ENCODE measurements at places on chromosomes 12 and 14.
A peak's percentile ranks its signal among the peaks of the same experiment; 100 is the strongest.

DNA sequence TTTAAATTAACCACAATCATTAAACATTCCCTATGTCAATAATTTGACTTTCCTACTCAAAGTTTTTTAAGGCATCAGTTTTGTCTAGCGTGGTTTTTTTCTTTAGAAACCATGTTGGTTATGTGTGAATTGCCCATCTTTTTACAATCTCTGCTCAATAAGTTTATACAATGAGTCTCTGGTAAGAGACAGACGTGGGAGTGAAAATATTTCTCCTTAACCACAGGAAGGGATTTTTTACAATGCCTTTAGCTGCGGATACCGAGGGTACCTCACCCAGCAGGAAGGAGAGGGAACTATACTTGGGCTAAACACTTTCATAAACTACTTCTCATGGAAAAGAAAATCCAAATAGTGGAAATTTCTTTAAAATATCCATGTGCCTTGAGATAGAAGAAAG is 191.4 kb upstream of the BCL2L14 start:
- peak; percentile 55 for DNase-seq

GRCh38 chr12:19644571-19644970 is 205.3 kb downstream of the AEBP2 start:
- DNase-seq: no peak

GRCh38 chr12:93144109-93144508 is 215.0 kb upstream of the EEA1 start:
- DNase-seq: no peak

DNA sequence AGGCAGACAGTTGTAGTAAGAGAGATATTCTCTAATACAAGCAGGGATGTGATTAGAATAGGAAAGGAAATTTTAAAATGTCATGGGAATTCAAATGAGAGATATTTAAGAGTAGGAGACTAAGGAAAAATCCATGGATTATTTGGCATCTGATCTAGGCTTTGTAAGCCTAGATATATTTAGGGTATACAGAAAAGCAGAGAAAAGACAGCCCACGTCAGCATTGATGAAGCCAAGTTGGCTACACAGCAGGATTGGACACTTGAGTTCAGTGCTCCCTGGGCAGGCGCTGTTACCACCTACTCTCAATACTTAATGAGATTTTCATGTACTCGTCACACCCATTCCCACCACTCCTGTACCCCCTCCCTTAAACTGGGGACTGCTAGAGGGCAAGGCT is 1.7 kb upstream of the KCNJ8 start:
- DNase-seq: no peak

DNA sequence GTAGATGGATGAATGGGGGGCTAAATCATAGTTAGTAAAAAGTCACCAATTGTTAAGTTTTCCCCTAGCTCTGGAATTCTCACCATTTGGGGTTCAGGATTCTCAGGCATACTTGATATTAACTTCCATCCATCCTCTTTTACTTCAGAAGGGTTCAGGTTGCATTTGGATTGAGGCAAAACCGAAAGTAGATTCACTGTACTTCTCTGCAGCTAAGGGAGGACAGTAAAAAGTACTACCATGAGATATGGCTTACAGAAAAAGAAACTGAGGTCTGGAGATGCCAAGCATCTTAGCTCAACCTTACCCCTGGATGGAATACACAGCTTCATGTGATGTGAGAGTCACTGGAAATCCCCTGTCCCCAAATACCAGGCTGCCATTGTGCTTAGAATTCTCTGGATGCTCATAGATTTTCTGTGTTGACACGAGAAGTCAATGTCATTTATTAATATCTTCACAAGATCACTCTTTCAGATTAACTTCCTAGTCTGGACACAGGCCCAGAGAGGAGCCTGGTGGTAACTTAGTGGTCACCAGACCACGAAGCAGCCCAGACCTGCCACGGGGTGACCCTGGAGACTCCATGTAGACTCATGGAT is 87.1 kb downstream of the SSPN start:
- no peak for DNase-seq

DNA sequence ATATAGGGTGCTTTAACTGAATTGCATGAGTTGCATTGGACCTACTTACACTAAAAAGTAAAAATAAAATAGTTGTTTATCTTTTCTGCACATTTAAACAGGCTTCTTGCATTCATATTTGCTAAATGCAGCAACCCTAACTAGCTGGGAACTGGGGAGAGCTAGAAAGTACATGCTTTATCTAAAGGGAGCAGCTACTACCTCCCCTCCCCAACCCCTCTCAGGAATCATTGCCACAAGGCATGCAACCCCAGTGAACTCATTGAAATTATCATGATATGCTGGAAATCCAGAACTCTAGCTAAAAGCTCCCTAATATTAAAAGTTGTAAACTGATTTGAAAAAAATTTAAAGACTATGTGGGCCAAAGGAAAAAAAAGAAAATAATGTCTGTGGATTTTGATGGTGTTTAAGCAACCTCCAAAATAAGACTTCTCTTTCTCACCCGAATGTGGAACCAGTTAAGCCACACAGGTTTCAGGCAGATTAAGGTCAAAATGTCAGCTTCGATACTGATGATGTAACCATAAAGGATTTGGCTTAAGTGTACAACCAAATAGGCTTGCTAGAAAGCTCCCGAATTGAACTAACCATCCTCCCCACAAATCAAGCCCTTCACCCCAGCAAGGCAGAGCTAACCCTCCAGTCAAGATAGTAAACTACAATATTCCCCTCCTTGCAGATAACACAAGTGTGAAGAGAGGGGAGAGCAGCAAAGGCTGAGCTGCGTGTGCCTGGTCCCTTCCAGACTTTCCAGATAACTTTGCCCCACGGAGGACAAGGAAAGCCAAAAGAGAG is 13.8 kb upstream of the POC1B start:
- no peak for DNase-seq

DNA sequence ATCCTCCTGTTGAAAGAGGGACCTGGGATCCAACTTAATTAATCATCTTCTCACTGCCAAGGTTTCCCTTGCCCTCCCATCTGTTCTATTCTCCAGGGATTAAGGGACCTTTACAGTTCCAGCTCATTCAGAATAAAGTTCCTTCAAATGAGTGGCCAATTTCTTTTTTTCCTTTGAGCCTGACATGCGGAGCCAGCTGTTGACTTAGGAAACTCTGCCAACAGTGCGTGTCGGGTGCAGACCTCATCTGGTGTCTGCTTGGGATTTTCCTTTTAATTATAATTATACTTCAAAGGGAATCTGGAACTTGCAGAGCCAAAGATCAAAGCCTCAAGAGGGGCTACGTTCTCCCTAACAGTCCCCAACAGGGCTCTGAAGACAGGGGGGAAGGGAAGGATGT is 64.8 kb downstream of the CCDC60 start:
- no peak for DNase-seq

GRCh38 chr14:54000341-54000811 is 43.8 kb upstream of the BMP4 start:
- no peak for DNase-seq

DNA sequence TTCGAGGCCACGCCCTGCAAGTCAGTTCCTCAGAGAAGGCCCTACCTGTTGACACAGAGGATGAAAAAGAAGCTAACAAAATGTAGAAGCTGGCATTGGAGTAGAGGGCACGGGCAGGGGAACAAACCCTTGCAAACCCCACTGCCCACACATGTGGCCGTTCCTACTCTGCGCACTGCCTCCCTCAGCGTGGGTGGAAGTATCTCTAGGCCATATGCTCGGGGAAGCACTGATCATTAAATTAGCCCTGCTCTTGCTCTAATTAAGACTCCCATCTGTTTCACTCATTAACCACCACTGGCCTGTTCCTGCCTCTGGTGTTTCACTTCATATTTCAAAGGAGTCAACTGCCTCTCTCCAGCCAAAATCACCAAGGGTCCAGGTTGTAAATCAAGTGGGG is 201.2 kb upstream of the SFSWAP start:
- no peak for DNase-seq

- DNase-seq: no peak
Observed at GRCh38 chr14:30456296-30456695, 102.7 kb upstream of the G2E3 start.

DNA sequence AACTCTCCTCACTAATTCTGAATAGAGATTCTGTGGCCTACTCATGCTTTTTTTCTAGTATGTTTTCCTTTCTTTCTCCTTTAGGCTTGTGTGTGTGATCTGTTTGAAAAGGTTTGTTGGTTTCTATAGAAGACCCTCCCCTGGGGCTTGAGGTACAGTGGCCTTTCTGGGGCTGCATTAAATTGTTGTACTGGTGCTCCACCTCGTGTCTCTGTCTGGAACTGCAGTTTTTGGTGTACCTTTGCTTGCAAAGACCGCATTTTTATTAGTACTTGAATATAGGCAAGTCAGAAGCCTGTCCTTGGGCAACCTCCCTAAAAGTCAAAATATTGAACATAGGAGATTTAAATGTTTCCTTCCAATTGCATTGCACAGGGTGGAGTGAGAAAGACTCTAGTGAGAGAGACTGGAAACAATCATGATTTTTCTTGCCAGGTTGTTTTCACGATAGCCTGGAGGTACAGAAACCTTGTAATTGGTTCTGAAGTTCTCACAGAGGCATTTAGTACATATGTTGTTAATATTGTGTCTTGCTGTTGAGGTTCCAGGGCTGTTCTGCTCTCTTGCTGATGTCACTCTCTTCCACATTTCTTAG is 39.0 kb downstream of the SLCO1B1 start:
- DNase-seq: peak; percentile 21

- no peak for DNase-seq
Observed at GRCh38 chr12:48716168-48716492, 377 bp downstream of the CCNT1 start.

- DNase-seq: no peak
Observed at GRCh38 chr12:122413516-122414404, 8.7 kb downstream of the CLIP1 start.

DNA sequence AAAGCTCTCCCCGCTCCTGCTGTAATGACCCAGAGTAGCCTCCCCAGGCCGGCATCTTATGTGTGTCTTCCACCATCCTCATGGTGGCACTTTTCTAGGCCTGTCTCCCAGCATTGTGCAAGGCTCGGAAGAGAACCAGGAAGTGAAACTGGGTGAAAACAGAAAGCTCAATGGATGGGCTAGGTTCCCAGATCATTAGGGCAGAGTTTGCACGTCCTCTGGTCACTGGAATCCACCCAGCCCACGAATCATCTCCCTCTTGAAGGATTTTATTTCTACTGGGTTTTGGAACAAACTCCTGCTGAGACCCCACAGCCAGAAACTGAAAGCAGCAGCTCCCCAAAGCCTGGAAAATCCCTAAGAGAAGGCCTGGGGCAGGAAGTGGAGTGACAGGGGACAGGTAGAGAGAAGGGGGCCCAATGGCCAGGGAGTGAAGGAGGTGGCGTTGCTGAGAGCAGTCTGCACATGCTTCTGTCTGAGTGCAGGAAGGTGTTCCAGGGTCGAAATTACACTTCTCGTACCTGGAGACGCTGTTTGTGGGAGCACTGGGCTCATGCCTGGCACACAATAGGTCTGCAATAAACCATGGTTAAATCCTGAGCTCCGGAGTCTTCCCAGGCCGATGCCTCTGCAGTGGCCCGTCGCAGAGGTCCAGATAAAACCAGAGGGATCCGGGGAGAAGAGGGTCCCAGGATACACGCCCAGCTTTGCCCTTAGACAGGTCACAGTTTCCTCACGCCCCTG is 15.6 kb downstream of the ACVRL1 start:
- DNase-seq: no peak

DNA sequence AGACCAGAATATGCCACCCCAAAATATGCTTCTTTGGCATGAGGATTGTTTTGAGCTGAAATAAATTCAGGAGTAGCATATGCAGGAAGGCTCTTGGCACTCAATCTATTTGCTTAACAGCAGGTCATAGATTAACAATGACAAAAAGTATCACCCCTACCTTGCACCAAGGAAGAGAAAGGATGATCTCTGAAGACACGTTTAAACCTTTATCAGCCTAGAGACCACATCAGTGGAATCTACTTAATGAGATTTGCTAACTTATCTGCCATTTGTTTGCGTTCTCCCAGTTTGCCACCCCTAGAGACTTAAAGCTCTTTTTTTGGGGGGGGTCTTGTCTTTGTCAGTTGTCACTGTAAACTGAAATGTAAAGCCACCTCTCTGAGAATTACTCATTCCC is 1278.7 kb upstream of the USP15 start:
- DNase-seq: no peak

DNA sequence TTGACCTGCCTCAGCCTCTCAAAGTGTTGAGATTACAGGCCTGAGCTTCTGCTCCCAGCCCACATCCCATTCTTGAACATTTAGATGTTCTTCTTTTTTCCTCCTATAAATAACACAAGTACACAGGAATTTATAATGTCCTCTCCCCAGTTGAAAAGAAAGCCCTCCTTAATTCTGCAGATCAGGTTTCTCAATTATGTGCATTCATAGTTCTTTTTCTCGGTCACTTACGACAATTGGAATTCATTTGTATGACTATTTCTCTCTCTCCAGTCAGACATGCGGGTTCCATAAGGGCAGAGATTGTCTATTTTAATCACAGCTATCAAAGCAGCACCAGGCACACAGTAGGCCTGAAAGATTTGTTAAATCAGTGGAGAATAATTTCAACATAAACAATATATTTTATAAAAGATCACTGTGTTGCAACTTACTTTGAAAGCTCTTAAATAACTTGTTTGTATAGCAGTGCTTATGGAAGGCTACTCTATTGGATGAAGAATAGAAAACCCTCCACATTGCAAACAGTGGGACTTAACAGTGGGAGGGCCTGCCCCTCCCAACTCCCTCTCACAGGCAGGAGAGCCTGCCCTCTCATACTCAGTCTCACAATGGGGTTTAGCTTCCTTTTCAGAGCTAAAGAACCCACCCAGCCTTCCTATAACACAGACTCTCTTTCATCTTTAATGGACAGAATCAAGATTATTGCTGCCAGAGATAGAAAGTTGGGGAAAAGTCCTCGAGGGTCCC is 84.1 kb upstream of the TRAF3 start:
- no peak for DNase-seq

DNA sequence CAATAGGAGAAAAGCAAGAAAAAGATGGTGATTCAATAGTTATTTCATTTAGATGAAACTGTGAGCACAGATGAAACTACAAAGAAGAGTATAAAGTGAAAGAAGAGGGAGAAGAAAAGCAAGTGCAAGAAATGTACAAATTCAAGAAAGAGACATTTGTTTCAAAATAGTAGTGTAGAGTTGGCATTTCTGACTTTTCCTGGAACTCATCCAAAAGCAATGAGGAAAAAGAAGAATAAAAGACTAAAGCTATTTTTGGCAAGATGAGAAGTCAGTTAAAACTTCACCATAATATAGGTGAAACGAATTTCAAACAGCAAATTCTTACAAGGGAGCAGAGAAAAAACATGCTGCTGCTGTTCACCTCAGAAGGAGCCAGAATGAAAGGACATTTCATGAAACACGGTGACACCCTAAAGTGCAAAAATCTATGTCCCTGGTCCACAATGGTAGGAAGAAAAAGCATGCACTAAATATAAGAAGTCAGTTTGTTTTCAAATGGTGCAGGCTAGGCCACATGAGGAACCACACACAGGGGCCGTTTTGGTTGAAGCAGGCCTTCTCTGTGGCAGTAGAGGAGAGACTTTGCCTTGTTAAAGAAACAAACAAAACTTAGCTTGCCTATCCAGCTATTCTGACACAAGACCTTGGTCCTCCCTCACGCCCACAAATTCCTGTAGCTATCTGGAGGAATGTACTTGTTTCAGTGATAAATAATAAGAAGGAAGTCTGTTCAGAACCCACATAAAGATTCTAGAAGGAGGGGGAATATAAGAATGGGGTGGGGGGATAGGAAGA is 11.1 kb upstream of the CMAS start:
- DNase-seq: no peak

Measured in RCC 7860 (cell line).